CD4-positive, alpha-beta T cell treated with Interleukin-6 for 4 hours (primary cell): ENCODE measurements at places on chromosomes 16 and 17.
A peak's percentile ranks its signal among the peaks of the same experiment; 100 is the strongest.

DNA sequence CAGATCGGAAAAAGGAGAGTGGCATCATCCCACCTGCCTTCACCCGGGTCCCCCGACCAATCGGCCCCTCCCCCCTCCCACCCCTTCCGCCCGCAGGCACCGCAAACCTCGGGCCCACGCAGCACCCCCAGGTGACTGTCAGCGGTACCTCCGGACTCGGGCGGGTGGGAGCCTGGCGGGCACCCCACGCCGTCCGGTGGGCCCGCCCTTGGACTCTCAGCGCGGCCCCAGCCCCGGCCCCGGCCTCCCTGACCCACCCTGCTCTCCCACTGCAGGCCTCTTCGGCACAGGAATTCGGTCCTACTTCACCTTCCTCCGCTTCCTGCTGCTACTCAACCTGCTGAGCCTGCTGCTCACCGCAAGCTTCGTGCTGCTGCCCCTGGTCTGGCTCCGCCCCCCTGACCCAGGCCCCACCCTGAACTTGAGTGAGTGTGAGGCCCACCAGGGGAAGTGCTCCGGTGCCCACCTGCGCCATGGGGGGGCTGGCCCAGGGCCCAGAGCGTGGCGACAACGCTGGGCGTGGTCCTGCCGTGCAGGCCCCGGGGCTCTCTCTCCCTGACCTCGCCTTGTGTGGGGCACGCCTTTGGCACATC lies 1.6 kb downstream of the TMC8 start:
- DNase-seq, result peak; percentile 79

- DNase-seq, result no peak
Measured at GRCh38 chr16:2469399-2470233, 1.5 kb upstream of the NTN3 start.

DNA sequence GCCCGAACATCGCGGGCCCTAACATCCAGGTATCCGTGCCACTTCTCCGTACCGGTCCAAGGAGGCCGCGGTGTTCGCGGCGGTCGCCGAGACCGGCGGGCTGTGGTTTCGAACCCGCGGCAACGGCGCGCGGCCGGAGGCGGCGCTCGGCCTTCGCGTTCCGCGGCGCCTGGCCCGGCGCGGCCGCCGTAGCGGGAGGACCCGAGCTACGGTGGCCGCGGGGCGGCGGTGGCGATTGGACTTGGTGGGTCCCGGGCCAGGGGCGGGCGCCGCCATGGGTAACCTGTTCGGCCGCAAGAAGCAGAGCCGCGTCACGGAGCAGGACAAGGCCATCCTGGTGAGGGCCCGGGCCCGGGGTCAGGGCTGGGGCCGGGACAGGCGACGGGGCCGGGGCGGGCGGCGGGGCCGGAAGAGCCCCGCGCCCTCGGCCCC lies at the start of gene CHMP6:
Gene CHMP6, plus strand, starts transcription at position 197 of the 432 bp plus-strand sequence. Its CDS starts 78 bp downstream, at position 275.
- peak; percentile 77 for DNase-seq

DNA sequence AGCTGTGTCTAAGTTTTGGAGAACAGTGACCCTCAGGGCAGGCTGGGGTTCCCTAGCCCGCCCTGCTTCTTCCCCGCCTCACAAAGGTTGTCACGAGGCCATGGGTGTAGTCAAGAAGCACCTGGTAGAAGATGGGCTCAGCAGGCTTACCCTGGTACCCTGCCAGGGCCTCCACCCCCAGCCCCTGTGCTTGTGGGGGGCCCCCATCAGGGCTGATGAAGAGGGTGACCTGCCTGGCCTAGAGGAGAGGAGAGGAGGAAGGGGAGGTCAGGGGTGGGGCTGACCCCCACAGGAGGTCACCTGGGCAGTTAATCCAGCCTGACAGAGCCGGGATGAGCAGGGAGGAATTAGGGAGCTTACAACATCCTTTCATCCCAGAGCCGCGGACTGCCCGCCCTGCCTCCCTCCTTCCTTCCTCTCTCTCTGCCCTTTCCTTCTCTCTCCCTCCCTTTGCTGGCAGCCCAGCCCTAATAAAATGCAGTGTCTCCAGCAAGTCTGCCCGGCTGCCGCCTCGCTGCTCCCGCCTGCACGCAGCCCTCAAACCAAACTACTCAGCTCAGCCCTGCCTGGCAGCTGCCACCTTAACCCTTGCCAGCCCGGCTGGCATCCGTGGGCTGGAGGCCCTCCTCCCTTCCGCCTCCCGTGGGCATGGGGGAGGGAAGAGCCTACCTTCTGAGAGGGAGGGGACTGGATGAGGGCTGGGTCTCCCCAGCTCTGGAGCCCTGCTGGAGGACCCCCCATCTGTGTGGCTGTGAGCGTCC lies 7.2 kb downstream of the DLX3 start:
- DNase-seq, result no peak

GRCh38 chr17:59002126-59002525 lies 104.6 kb downstream of the TRIM37 start:
- no peak for DNase-seq

GRCh38 chr17:68204736-68205135 lies 43.1 kb upstream of the AMZ2 start:
- peak; percentile 44 for DNase-seq

- no peak for DNase-seq
Measured at GRCh38 chr16:50916040-50916439, 174.2 kb downstream of the CYLD start.

- no peak for DNase-seq
Measured at GRCh38 chr17:33201283-33201682, 91.8 kb downstream of the ASIC2 start.

DNA sequence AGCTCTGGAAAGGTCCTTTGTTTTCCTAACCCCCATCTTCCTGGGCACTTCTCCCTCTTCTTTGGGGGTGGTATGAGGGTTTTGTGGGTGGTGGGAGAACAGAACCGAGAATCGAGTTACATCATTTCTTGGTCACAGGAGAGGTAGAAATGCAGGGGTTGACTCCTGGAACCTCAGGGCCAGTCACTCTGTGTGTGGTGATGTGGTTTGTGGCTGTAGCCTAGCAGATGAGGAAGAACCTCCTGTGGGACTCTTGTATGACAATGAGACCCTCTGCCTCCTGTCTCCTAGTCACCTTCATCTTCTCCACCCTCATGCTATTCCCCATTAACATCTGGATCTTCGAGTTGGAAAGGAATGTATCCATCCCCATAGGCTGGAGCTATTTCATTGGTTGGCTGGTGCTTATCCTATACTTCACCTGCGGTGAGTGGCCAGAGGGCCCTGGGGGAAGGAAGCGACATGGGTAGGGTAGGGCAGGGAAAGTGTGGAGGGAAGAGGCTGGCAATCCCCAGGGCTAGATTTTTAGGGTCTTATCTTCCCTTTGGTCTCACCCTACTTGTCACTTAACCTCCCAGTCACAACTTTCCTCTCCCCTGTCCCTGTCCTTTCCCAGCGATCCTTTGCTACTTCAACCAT lies 5.5 kb downstream of the ODF4 start:
- no peak for DNase-seq

GRCh38 chr16:1538804-1539520 lies 5.5 kb downstream of the TMEM204 start:
- peak; percentile 62 for DNase-seq

- peak; percentile 55 for DNase-seq
Measured at GRCh38 chr16:89764711-89765201, 43.4 kb downstream of the ZNF276 start.

DNA sequence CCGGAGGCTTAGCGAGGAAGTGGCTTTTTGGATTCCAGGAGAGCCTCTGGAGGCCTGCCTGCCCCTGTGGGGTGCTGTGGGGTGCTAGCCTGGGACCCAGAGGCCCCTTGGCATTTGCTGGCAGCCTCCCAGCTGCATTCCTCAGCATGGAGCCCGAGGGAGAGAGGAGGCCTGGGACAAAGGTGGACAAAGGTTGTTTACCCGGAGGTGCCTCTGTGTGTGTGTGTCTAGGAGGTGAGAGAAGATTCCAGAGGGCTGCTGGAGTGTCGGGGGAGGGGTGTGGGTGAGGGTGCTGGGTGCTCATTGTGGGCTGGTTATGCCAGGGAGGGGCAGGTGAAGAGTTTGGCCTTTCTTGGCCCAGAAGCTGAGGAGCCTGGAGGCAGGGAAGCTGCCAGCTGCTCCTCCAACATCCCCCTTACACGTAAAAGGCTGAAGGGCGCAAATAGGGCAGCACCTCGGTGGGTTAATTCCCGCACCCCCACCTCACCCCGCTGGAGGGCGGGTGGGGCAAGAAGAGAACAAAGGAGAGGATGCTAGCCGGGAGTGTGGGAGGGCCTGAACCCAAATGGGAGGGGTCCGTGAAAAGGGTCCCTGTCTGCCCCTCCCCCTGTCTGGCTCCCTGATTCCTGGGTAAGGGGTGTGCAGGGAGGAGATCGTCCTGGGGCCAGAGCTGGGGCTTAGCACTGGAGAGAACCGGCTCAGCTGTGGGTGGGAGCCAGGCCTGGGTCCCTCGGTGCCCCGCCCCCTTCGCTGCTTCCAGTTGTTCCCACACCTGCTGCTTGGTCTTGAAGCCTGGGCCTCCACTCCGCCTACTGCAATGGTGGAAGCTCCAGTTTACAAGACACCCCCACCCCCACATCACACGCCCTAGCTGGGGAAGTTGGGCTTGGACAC lies 9.9 kb downstream of the HEXIM2 start:
- no peak for DNase-seq

DNA sequence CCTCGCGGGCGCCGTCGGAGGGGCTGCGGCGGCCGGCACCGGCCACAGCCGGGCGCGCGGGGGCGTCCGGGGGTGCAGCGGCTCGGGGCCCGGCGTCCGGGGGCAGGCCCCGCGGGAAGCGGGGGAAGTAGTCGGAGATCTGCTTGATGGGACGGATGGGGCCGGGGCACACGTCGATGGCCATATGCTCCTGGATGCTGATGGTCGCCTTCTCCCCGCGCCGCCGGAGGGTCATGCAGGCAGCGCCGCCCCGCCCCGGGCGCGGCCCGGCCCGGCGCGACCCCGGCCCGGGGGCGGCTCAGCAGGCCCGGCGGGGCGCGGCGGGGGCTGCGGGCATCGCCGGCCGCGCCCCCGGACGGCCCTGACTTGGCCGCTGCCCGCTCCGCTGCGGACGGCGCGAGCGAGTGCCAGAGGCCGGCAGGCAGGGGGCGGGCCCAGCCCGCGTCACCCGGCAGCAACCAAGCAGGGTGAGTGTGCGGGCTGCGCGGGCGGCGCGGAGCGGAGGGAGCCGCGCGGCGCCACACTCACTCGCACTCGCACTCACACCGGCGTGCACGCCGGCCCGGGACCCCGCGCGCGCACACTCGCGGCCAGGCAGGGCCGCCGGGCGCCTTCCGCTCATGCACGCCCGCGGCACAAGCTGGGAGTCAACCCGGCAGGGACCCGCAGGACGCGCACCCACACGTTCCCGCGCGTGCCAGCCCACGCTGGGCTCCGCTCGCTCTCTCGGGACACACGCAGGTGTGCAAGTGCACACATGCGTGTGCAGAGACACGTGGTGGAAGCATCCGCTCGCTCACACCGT lies at the start of gene DOC2B:
Gene DOC2B, minus strand, starts transcription at position 406 of the 805 bp plus-strand sequence. Its CDS starts 171 bp downstream, at position 235.
- DNase-seq, result peak; percentile 7

DNA sequence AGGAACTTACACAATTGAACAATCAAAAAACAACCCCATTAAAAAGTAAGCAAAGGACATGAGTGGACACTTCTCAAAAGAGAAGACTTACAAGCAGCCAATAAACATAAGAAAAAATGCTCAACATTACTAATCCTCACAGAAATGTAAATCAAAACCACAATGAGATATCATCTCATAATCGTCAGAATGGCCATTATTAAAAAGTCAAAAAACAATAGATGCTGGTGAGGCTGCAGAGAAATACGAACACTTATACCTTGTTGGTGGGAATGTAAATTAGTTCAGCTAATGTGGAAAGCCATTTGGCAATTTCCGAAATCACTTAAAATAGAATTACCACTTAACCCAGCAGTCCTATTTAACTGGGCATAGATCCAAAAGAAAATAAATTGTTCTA lies 301.9 kb upstream of the KCNJ16 start:
- DNase-seq, result no peak

DNA sequence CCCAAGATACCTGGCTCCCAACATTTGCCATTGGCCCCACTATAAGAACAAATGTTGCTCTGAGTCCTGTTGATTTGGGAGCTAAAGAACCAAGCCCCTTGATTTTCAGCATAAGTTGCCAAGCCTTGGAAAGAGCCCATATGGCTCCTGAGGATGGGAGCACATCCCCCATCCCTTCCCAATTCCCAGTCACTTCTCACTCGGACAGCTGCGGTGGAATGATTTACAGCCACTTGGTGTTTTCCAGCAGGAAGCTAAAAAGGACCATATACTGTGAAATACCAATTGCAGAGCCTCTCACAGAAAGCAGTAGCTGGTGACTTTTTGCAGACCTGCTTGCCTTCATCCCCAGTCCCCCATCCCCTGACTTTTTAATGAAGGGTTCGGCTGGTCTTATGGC lies 524.6 kb downstream of the GRIN2A start:
- DNase-seq, result no peak

- no peak for DNase-seq
Measured at GRCh38 chr16:11526655-11527350, 59.9 kb downstream of the LITAF start.

DNA sequence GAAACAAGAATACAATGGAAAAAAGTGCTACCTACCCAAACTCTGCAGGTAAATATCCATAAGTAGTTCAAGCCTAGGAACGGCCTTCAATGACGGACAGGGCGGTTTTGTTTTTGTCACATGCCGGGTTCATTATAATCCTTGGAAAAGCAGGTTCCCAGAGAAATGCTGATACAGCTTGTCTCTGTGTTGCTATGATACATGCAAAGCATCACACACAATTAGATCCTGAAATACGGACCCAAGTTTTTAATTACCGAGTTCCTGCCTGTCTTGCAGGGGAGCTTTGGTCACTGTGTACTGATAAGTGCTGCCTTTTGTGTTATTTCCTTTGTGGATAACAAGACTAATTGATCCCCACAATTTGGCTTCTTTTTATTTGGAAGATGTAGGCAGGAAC lies 217.4 kb downstream of the HAPSTR1 start:
- no peak for DNase-seq

- DNase-seq, result no peak
Measured at GRCh38 chr16:9302072-9302471, 210.6 kb downstream of the HAPSTR1 start.

- DNase-seq, result no peak
Measured at GRCh38 chr16:21260870-21261791, 17.0 kb downstream of the CRYM start.

DNA sequence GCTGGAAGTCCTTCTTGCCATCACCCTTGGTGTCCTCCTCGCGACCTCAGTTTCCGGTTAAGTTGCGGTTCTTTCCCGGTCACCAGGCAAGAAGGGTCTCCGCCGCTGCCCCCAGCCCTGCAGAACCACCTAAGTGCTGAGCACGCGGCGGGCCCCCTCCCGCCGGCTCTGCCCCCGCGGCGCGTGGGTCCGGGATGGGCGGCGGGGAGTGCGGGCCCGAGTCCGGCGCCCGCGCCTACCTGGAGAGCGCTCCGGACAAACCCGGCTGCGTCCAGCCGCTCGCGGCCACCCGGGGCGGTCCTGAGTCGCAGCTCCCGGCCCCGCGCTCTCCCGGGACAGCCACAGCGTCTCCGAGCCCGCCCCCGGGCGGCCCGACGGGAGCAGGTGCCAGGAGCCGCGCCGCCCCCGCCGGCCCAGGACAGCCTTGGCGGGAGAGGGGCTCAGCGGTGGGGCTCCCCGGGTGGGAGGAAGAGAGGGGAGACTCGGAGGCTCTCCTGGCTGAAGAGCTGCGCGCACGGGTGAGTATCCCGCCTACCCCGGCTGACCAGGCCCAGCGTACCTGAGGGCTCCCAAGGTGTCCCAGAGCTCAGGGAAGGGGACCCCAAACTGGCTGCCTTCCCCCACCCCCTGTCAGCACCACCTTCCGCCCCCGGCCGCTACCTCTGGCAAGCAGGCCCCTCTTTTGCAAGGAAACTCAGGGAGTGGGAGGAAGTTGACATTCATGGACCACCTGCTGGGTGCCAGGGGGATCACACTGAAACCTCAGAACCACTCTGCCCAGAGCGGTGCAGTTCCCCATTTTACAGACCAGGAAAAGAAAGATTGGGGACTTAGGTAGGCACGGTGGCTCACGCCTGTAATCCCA lies 22.2 kb upstream of the C17orf113 start:
- DNase-seq, result no peak

- no peak for DNase-seq
Measured at GRCh38 chr16:85328676-85329058, 216.4 kb upstream of the CIBAR2 start.
